ENCODE measurements at places on chromosomes 5 and 9. TPM values are rescaled to one million over a fixed set of nuclear protein-coding genes. Genes with fewer than 3 reads are reported as not detected.

- DNase-seq, result no peak
Measured at GRCh38 chr5:141623186-141623585, 4.4 kb upstream of the DIAPH1 start.

DNA sequence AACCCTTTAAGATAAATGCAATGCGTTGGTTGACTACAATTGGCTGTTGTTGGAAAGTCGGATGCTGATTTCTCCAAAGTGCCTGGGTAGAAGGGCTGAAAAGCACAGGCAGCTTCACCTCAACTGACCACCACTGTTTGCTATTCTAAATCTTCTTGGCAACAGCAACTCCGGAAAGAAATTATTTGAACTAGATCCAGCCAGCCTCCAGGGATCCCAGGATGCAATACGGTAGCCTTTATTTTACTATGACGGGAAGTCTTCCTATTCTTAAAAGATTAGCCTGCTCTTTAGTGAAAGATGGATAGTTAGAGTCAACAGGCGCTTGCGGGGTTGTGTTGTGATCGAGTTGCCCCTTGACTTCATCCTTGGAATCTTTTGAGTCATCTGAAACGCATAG, 78.6 kb upstream of the KLF9 start:
- DNase-seq, result no peak

DNA sequence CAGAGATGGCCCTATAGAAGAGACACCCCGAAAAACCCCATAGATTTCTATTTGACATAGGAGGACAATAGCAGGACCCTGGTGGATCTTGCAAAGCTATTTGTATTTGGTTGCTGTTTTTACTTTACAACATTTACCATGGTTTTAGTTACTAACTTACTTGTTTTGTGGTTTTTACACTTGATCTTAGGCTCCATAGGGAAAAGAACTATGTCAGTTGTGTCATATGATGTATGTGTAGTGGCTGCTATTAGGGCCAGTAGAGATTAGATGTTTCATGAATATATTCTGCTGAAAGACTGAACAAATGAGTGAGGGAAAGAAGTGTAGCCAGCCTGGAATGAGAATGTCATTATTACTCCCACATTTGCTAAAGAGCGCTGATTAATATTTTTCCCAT, 388.1 kb downstream of the SEMA5A start:
- DNase-seq, result no peak

- DNase-seq, result no peak
Measured at GRCh38 chr5:57417971-57418370, 64.6 kb downstream of the ACTBL2 start.

DNA sequence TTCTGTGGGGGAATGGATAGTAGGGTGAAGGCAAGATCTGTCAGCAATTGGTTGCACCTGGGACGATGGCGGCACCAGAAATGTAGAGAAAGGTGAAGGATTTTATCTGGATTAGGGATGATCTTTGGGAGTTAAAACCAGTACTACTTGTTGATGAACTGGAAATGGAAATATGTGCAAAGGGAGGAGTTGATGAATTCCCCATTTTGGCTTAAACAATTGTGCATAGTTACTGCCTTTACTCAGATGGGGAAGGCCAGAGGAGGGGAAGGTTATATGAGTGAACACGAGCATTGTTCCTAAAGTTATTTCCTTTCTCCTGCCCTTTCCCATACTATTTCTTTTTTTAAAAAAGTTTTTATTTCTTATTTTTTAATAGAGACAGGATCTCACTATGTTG, 19.1 kb downstream of the NNT start:
- DNase-seq, result no peak

- no peak for DNase-seq
Measured at GRCh38 chr5:139641116-139642080, 6.8 kb upstream of the CXXC5 start.

GRCh38 chr5:163838738-163839137, 333.3 kb downstream of the MAT2B start:
- DNase-seq, result no peak

GRCh38 chr9:120891245-120891883, 14.4 kb upstream of the PHF19 start:
- DNase-seq, result no peak

The IL13 gene
- not detected for total RNA-seq

The ACTBL2 gene
- not detected for total RNA-seq
